CD4-positive, alpha-beta memory T cell (primary cell): ENCODE measurements at places on chromosomes 3 and 15. TPM values are rescaled to one million over a fixed set of nuclear protein-coding genes. Genes with fewer than 3 reads are reported as not detected.

AGBL1 gene
- total RNA-seq: not detected

ARHGEF3 gene
- total RNA-seq: 120 TPM

COL8A1 gene
- not detected for total RNA-seq

SYNPR gene
- total RNA-seq: not detected

GRCh38 chr3:31829826-31830426 lies 151.1 kb downstream of the OSBPL10 start:
- H3K27me3 ChIP-seq: no peaks in the 10 kb centered on the region
- DNase-seq: no peak
- H3K4me3 ChIP-seq: no peak overlapping the region
- H3K27ac ChIP-seq: no peak overlapping the region
- no peaks in the 10 kb centered on the region for H3K36me3 ChIP-seq

- no peaks in the 10 kb centered on the region for H3K4me1 ChIP-seq
- no peak overlapping the region for H3K27ac ChIP-seq
- no peak for DNase-seq
These were observed 207.5 kb downstream of the PDCD6IP start for GRCh38 chr3:34005886-34006285.

- H3K36me3 ChIP-seq: no peaks in the 10 kb centered on the region
- peaks cover 7% of the 10 kb centered on the region for H3K4me1 ChIP-seq
- DNase-seq: no peak
- H3K27ac ChIP-seq: no peak overlapping the region
- no peaks in the 10 kb centered on the region for H3K27me3 ChIP-seq
These were observed 35.4 kb upstream of the SPRED1 start for GRCh38 chr15:38217191-38217595.

- H3K4me3 ChIP-seq: no peak overlapping the region
- H3K4me1 ChIP-seq: no peaks in the 10 kb centered on the region
- H3K27me3 ChIP-seq: peaks cover 3% of the 10 kb centered on the region
- H3K36me3 ChIP-seq: no peaks in the 10 kb centered on the region
- no peak overlapping the region for H3K27ac ChIP-seq
These were observed 49.2 kb downstream of the CTXND1 start for GRCh38 chr15:80202641-80203360.

GRCh38 chr3:100662113-100662823 lies 47.0 kb upstream of the TFG start:
- H3K27ac ChIP-seq: no peak overlapping the region
- DNase-seq: peak; percentile 22
- no peak overlapping the region for H3K4me3 ChIP-seq

GRCh38 chr15:27828746-27829145 lies 270.4 kb downstream of the OCA2 start:
- no peaks in the 10 kb centered on the region for H3K27me3 ChIP-seq
- no peaks in the 10 kb centered on the region for H3K36me3 ChIP-seq
- no peaks in the 10 kb centered on the region for H3K4me1 ChIP-seq
- no peak overlapping the region for H3K27ac ChIP-seq

- peaks cover 12% of the 10 kb centered on the region for H3K4me1 ChIP-seq
- no peak overlapping the region for H3K4me3 ChIP-seq
- no peak overlapping the region for H3K27ac ChIP-seq
These were observed 7.7 kb downstream of the CLDN11 start for GRCh38 chr3:170426240-170426797.

GRCh38 chr3:147733217-147733616 lies 324.1 kb downstream of the ZIC1 start:
- no peaks in the 10 kb centered on the region for H3K4me1 ChIP-seq
- no peak overlapping the region for H3K27ac ChIP-seq
- H3K27me3 ChIP-seq: no peaks in the 10 kb centered on the region
- DNase-seq: no peak

DNA sequence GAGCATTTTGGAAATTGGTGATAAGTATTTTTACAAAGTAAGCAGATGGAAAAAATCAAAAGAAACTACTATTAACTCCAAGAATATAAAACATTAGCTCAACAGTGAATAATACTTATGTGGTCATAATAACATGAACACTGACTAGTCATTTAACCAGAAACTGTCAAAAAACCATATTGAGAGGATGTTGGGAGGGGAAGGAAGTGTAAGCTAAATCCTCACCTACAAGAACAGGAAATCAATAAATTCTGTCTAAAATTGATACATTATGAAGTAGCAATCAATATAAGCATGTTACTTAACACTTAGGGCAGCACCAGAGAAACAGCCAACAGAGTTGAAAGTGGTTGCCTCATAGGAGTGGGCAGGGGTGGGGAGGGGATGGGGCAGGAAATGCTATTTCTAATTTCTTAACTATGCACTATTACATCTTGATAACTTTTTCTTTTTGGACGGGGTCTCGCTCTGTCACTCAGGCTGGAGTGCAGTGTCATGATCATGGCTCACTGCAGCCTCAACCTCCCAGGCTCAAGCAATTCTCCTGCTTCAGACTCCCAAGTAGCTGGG lies 41.7 kb downstream of the CCR3 start:
- no peaks in the 10 kb centered on the region for H3K27me3 ChIP-seq
- H3K4me1 ChIP-seq: peaks cover 86% of the 10 kb centered on the region
- H3K4me3 ChIP-seq: no peak overlapping the region
- peak overlapping the region; percentile 27 for H3K27ac ChIP-seq
- no peaks in the 10 kb centered on the region for H3K36me3 ChIP-seq

- H3K4me1 ChIP-seq: peaks cover 9% of the 10 kb centered on the region
- peaks cover 15% of the 10 kb centered on the region for H3K27me3 ChIP-seq
- H3K27ac ChIP-seq: no peak overlapping the region
- no peaks in the 10 kb centered on the region for H3K36me3 ChIP-seq
- no peak for DNase-seq
- no peak overlapping the region for H3K4me3 ChIP-seq
These were observed 14.6 kb downstream of the ETV5 start for GRCh38 chr3:186094271-186094670.

DNA sequence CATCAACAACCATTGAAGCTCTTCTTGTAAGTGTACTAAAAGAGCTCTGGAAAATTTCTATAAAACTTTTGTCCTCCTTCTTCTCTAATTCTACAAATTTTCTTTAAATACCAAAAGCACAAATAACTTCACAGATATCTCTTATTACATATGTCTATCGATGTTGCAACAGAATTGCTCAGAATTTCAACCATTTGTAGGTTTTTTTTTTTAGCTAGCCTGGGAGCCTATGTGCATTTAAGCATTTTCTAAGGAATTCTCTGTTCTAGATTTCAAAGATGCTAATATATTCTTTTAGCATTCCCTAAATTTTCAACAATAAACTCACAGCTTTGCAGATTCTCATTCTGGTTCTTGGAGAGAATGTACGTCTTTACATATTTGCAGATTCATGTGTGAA lies 774.3 kb upstream of the NR2F2 start:
- no peaks in the 10 kb centered on the region for H3K27me3 ChIP-seq
- H3K4me1 ChIP-seq: no peaks in the 10 kb centered on the region
- no peak for DNase-seq
- no peak overlapping the region for H3K4me3 ChIP-seq
- no peak overlapping the region for H3K27ac ChIP-seq

DNA sequence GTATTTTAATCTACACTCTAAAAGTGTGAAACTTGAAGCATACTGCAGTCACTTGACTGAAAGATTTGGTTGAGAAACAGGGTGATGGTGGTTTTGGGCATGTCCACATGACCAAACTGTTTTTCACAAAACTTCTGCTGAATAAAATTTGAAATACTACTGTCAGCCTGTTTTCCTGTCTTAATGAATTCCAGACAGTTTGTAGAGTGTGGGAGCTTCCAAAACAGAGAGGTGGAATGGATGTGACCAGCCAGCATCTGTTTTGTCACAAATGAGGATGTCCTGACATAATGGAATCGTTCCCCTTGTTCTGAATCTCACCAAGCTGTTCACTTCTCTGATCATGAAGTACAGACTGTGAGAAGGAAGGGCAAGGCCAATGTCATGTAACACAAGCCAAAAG lies 11.8 kb downstream of the MITF start:
- no peak overlapping the region for H3K27ac ChIP-seq
- no peak for DNase-seq
- no peaks in the 10 kb centered on the region for H3K4me1 ChIP-seq

DNA sequence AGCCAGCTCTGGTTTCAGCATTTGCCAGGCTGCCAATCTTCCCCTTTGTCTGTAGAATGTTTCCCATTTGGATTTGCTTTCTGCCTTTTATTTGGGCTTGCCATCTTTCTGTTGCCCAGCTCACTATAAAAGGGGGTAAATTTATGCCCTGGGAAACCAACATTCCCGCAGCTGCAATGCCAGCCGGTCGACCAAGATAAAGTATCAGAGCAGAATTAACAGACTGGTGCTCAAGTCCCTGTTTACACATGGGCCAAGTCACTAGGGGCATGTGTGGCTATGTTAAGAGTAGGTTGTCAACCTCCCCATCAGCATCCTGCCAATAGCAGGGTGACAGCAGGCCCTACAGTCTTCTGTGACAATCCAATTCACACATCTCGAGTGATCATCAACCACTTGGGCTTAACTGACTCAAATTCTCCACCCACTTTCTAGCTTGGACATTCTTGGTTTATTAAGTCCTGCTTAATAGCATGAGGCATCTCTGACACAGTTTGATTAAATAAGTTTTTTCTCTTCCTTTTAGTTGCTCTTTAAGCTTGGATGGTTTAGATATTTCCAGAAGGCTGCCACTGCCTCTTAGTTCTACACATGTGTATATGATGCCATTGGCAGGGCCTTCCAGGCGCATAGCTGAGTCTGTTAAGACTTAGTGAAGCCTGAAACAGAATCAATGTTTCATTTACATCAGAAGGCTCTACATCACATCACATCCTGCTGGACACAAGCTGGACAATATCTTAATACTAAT lies 24.1 kb upstream of the VEPH1 start:
- H3K27ac ChIP-seq: no peak overlapping the region
- no peaks in the 10 kb centered on the region for H3K36me3 ChIP-seq
- H3K4me1 ChIP-seq: no peaks in the 10 kb centered on the region
- no peak overlapping the region for H3K4me3 ChIP-seq
- DNase-seq: no peak

DNA sequence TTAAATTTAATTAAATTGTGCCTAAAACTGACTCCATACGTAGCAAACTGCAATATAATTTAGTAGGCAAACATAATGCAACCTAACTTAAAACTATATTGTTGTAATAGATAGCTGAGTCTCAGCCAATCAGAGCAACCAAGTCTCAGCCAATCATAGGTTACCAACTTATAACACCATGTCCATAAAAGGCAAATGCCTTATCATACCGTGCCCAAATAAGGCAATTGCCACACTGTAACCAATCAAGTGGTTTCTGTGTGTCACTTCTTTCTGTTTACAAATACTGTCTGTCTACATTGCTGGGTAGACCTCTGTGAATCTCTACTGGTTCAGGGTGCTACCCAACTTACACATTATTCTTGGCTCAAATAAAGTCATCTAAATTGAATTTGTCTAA lies 728.4 kb upstream of the EPHA6 start:
- no peak overlapping the region for H3K4me3 ChIP-seq
- H3K36me3 ChIP-seq: no peaks in the 10 kb centered on the region
- no peak overlapping the region for H3K27ac ChIP-seq
- DNase-seq: no peak
- no peaks in the 10 kb centered on the region for H3K4me1 ChIP-seq
- no peaks in the 10 kb centered on the region for H3K27me3 ChIP-seq

- no peak overlapping the region for H3K27ac ChIP-seq
- no peaks in the 10 kb centered on the region for H3K4me1 ChIP-seq
- no peaks in the 10 kb centered on the region for H3K27me3 ChIP-seq
These were observed 87.8 kb downstream of the SEC22A start for GRCh38 chr3:123289391-123290106.

- H3K27ac ChIP-seq: peak overlapping the region; percentile 43
- no peaks in the 10 kb centered on the region for H3K27me3 ChIP-seq
- H3K4me1 ChIP-seq: peaks cover 14% of the 10 kb centered on the region
- peak overlapping the region; percentile 95 for H3K4me3 ChIP-seq
- no peak for DNase-seq
These were observed 760 bp downstream of the FANCI start for GRCh38 chr15:89244574-89244903.

DNA sequence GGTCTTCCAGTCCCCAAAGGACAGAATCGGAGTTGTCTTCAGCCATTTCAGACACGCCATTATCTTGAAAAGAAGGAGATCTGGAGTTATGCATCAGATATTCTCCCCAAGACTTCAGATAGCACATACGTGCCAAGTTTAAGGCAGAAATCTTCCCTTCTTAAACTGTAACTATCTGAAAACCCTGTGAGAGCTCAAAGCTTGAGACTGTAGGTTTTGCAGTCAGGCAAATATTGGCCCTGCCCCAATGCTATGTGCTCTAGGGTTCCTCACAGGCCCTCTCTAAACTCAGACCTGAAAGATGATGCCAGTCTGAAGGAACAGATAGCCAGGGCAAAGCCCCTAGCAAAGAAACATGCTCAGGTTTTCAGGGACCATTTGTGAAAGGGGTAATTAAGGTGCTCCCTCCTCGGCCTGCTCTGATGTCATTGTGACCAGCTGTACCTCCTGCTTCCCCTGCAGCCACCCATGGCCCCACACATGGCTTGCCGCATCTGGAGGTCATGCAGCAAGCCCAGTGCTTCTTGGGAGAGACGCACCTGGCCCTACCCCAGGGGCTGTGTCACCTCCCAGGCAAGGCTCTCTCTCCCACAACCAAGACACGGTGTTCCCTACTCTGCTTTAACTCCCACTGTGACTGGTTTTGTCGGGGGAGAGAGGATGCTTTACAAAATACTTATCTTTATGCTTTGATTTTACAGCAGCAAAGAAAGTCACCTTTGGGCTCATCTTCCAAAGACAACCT lies 53.4 kb upstream of the POMGNT2 start:
- peaks cover 25% of the 10 kb centered on the region for H3K4me1 ChIP-seq
- no peaks in the 10 kb centered on the region for H3K36me3 ChIP-seq
- no peaks in the 10 kb centered on the region for H3K27me3 ChIP-seq
- no peak overlapping the region for H3K27ac ChIP-seq

GRCh38 chr3:150653110-150653561 lies 50.0 kb downstream of the SELENOT start:
- no peak overlapping the region for H3K27ac ChIP-seq
- H3K4me1 ChIP-seq: no peaks in the 10 kb centered on the region
- no peaks in the 10 kb centered on the region for H3K36me3 ChIP-seq
- no peak overlapping the region for H3K4me3 ChIP-seq

DNA sequence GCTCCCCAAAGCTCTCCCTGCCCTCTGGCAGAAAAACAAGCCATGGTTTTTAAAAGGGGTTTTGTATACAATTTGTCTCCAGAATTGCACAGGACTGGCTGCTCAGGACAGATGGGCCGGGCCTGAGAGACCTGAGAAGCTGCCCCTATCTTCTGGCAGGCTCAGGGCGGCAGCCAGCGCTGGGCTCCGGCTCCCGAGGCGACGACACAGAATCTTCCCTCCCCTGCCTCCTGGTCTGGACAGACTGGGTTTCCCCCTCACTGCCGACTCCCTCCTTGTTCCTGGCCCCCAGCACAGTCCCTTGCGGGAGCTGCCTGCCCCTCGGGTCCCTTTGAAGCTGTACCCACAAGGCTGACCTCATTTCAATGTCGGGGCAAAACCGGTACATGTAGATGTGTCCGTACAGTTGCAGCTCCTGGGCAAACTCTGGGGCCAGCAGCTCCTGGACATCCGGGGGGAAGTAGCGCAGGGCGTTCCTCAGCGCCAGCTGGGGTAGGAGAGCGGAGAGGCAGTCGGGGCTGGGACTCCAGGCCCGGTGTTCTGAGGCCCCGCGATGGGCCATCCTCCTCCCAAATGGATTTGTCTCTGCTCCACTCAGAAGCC lies 7.2 kb downstream of the UROC1 start:
- H3K4me1 ChIP-seq: no peaks in the 10 kb centered on the region
- H3K27ac ChIP-seq: no peak overlapping the region
- H3K27me3 ChIP-seq: no peaks in the 10 kb centered on the region
- H3K4me3 ChIP-seq: no peak overlapping the region
- no peaks in the 10 kb centered on the region for H3K36me3 ChIP-seq
